ENCODE measurements at places on chromosomes 1 and 21.

- DNase-seq, result no peak
Measured at GRCh38 chr1:236150986-236151385, 8.6 kb downstream of the GPR137B start.

DNA sequence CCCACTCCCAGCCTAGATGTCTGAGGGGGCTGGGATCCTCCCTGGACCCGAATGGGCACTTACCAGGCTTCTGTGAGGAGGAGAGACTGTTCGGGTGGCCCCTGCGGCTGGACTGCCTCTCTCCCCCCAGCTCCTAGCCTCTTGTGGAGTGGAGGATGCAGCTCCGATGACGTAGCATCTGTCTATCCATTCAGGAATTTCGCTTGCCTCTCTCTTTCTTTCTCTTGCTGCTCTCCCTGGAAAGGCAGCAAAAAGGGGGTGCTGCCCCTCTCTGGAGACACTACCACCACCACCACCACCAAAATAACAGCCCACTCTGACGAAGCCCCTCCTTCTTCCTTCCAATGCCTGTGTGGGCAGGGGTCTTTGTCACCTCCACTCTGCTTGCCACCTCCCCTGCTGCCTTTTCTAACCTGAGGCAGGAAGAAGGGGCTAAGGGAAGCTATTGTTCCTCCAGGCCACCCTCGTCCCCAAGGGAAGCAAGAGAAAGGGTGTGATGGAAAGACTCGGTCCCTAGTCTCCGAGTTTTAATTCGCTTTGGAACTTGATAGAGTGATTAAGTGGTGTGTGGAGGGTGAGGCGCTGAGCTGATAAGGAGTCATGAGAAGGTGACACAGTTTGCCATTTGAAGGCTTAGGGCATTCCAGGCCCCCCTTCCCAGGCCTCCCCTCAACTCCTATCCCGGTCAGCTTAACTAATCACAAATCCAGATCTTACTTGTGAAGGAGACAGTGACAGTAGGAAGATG, 60.5 kb downstream of the RHBG start:
- peak; percentile 58 for DNase-seq

DNA sequence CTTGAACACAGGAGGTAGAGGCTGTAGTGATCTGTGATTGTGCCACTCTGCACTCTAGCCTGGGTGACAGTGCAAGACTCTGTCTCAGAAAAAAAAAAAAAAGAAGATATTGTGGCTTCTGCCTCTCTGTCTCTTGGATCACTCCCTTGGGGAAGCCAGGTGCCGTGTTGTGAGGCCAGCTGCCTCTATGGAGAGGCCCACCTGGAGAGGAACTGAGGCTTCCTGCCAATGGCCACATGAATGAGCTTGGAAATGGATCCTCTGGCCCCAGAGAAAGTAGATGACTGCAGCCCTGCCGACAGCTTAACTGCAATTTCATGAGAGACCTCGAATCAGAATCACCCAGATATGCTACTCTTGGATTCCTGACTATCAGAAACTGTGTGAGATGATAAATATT, 19.7 kb upstream of the AK2 start:
- no peak for DNase-seq

- no peak for DNase-seq
Measured at GRCh38 chr1:102937401-102937800, 170.9 kb downstream of the COL11A1 start.

DNA sequence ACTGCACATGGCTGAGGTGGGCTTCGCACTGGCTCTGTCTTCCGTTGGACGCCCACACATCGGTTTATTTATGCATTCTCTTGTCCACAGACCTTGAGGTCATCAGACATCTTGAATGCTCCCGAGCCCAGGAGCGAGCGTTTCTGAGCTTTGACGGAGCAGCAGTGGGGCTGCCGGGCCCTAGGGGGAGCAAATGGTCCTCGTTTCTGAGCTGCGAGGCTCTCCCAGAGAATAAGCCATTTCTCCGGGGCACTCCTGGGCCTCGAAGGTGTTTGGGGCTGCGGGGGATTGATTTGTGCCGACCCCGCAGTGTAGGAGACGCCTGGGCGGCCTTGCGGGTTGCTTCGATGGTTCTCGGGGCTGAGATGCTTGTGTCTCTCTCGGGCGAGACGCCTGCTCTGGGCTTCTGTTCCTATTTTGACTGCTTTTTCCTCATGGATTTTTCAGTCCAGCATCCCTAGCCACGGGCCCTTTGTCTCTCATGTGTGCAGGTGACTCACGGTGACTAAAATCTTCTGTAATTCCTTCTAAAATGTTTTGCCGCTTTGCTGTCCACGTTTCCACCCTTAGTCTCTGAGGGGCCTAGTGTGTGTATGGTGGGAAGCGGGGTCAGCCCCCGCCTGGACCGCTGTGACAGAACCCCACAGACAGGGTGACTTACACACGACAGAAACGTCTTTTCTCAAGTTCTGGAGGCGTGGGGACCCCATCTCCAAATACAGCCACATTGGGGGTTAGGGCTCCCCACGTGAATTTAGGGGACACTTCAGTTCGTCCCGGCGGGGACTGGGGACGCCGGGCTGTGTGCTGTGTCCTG, 62.1 kb downstream of the FAAP20 start:
- DNase-seq, result no peak
